ENCODE measurements at places on chromosomes 3 and 15.

GRCh38 chr3:42490243-42490642 is 12.2 kb upstream of the VIPR1 start:
- DNase-seq = peak; percentile 83

DNA sequence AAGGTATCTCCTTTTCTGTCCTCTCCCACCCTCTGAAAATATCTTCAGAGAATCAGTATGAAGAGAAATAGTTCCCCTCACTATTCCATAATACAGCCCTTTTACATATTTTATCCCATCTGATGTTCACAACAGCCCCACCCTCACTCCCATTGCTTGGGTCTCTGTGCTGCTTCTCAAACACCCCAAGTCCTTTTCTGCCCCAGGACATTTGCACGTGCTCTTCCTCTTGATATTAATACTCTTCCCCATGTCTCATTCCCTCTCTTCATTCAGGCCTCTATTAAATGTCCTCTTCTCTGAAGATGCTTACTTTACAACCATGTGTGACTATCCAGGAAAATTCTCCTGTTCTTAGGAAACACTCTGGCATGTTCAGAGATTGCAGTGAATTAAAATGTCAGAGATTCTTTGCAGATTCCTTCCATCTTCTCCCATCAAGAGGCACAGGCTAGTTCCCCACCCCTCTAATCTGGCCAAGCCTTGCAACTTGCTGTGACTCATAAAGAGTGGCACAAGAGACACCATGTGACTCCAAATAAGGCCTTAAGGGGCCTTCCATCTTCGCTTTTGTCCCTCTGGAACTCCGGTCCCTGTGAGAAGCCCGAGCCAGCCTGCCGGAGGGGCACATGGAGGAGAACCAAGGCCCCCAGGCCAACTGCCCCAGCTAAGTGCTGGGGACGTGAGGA is 128.5 kb downstream of the CHSY1 start:
- DNase-seq = no peak

GRCh38 chr3:46935168-46935858 is 41.2 kb downstream of the CCDC12 start:
- DNase-seq = no peak

- DNase-seq = peak; percentile 85
Observed at GRCh38 chr3:5016211-5017161, 37.2 kb downstream of the BHLHE40 start.

- DNase-seq = peak; percentile 40
Observed at GRCh38 chr15:47987908-47988532, 132.8 kb upstream of the SLC24A5 start.

GRCh38 chr3:76353683-76354082 is 568.3 kb upstream of the ZNF717 start:
- no peak for DNase-seq

- peak; percentile 72 for DNase-seq
Observed at GRCh38 chr3:196837819-196838420, 29.8 kb upstream of the SENP5 start.

DNA sequence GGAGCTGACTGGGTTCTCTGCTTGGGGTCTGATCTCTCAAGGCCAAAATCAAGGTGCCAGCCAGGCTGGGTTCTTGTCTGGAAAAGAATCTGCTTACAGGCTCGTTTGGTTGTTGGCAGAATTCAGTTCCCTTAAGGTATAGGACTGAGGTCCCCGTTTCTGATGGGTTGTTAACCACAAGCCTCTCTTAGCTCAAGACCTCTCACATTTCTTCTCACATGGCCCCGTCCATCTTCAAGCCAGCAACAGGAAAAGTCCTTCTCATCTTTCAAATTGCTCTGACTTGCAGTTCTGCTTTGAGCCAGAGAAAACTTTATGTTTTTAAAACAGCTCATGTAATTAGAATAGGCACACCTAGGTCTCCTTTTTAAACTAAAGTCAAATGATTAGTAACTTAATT is 20.4 kb downstream of the UACA start:
- no peak for DNase-seq

DNA sequence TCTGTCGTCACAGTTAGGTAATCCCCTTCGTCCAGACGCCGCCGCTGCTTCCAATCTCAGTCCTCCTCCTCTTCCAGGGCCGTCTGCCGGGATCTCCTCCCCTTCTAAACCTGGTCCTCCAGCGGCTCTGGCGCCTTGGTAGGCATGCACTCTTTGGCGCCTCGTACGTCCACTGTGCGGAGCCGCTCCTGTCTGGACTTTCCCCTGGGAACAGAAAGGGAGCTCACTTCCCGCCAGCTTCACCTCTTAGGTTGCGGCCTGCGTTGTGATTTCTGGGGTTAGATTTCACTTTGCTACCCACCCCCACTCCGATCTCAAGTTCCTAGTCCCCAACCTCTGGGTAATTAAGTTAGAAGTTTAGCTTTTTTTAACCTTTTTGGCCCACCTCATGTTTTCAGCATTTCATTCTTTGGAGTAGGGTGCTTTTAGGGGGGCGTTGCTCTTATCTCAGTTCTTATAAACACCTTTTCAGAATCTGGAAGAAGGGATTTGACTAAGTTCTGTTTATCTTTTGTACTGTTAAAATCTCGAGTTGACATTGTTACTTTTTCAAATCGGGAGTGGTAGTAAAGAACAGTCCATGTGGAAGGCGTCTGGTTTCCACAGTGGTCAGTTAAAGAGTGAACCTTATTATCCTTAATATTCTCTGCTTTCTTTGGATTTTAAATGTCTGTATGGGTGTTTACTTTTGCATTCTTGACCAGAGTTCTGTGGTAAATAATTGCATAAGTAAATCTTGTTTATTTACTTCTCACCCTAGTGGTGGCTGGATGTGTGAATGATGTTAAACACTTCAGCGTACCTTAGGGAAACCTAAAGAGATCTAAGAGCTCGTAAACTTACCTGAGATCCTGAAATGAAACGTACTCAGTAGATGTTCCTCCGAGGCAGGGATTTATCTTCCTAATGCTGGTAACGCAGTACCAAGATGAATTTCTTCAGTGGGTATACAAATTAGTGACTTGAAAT is 611 bp downstream of the CTDSPL2 start:
- DNase-seq = peak; percentile 25

DNA sequence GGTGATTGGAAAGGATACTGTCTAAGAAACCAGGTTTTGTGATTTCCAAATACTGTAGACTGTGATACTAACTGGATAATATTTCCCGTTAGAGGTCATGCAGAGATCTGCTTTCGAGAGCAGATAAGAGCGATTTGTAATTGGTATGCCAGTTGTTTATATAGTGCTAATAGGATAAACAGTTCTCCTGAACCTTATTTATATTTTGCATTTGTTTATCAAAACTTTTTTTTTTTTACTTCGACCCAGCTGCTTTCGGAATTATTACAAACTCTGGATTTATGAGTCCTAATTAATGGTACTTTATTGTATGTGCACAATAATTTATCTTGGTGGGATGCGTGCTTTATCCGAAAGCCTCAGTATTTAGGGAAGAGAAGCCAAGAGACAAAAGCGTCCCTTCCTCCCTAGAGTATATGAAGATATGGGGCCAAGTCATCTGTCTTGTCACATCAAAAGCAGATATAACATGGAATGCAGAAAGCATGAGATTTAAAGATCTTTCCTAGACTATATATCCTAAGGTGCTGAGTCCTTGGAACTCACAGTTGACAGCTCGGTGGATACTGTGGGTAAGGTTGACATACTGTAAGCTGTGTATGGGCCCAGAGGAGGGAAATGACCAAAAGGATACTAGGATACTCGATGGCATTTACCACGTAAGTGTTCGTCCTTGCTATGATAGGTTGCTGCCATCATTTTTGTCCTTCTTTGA is 62.2 kb downstream of the SMAD6 start:
- DNase-seq = no peak

GRCh38 chr3:158111861-158112260 is 2.0 kb downstream of the RSRC1 start:
- peak; percentile 55 for DNase-seq

DNA sequence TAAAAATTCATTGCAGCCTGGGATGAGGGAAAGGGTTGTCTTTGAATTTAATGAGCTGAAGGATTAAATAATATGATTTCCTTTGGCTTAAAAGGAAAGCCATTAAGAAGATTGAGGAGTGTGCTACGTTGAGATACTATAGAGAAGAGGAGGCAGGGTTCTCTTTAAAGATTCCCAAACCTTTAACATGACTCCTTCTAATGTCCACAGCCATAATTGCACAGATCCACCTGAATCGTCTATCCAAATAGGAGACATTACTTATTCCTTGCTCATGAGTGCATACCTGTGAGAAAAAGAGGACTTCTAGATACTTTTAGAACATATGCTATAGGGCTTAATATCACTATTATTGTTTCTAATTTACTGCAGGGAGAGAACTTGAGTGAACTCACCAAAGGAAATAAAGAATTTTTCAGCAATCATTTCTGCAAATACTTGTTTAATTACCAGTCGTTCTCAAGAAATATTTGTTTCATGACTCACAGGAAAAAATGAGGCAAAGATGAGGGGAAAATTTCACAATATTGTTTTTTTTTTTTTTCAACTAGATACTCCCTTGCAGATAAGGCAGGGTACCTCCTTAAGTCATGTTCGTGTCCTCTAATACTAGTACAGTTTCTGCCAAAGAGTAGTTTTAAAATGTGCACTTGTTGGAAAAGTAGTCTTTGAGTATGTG is 8.9 kb upstream of the SUCNR1 start:
- no peak for DNase-seq

- DNase-seq = peak; percentile 37
Observed at GRCh38 chr3:81242871-81243270, 518.6 kb downstream of the GBE1 start.

DNA sequence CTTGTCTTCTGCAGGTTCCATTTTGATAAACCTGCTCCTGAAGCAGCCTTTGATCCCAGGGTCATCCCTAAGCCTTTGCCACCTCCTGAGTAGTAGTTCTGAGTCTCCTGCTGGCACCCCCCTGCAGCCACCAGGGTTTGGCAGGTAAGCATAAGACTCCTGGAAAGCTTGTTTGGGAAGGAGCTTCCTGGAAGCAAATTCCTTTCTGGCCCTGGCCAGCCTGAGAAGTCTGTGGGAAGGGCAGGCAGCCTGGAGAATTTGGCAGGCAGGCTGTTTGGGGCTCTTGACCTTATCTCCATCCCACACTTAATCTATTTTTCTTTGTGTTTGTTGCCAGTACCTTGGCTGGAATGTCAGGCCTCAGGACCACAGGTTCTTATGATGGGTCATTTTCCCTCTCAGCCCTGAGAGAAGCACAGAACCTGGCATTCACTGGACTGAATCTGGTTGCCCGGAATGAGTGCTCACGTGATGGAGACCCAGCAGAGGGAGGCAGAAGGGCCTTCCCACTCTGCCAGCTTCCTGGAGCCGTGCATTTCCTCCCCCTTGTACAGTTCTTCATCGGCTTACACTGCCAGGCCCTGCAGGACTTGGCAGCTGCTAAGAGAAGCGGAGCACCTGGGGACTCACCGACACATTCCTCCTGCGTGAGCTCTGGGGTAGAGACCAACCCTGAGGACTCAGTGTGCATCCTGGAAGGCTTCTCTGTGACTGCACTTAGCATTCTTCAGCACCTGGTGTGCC is 13.4 kb downstream of the ATRIP start:
- no peak for DNase-seq

DNA sequence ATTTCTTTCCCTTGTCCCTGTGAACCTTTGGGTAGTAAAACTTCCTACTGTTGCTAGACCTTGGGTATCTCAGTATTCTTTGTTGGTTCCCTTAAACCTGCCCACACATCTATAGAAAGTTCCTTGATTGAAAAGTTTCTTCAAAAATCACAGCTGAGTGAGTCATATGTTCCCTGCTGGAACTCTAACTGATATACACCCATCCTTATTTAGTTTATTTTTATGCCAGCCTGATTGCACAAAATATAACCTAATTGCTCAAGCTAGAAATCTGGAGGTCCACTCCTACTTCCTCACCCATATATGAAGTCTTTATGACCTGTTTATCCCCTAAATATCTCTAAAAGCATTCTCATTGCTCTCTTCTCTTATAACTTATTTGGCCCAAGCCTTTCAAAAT is 13.7 kb upstream of the GJD2 start:
- no peak for DNase-seq

GRCh38 chr3:141738891-141739363 is 829 bp downstream of the RNF7 start:
- DNase-seq = peak; percentile 40

DNA sequence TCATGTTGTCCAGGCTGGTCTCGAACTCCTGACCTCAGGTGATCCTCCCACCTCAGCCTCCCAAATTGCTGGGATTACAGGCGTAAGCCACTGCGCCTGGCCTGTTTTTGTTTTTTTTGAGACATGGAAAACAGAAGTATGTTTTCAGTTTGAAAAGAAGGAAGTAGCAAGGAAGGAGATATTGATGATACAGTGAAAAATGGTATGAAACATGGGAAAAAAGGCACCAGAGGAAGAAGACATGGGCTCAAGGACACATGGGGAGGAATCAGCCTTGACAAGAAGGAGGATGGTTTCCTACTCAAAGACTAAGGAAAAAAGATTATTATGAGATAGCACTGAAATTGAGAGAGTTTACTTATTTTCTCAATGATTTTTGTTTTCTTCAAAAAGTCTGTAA is 30.7 kb downstream of the FMN1 start:
- no peak for DNase-seq

DNA sequence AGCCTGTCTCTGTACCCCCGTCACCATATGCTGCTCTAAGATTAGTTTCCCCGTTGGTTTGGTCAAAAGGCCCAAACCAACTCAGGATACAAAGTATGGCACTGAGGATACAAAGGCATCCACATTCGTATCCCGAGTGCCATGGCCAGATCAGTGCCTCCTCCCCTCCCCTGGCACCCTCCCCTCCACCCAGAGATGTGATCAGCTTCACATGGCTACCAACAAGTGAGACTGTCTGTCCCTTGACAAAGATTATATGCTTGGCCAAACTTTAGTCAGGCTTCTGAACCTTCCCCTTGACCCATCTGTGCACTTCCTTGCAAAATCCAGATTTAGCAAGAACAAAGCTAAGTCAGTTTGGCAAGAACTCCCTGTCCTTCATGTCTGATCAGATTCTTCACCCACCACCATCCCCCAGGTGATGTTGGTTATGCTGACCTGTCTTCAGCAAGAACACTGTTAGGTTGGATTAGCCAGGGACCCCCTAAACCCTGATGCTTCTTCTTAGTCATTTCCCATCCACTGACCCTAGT is 61.7 kb downstream of the KLF15 start:
- DNase-seq = no peak
